ENCODE measurements at places on chromosomes 4 and X.

DNA sequence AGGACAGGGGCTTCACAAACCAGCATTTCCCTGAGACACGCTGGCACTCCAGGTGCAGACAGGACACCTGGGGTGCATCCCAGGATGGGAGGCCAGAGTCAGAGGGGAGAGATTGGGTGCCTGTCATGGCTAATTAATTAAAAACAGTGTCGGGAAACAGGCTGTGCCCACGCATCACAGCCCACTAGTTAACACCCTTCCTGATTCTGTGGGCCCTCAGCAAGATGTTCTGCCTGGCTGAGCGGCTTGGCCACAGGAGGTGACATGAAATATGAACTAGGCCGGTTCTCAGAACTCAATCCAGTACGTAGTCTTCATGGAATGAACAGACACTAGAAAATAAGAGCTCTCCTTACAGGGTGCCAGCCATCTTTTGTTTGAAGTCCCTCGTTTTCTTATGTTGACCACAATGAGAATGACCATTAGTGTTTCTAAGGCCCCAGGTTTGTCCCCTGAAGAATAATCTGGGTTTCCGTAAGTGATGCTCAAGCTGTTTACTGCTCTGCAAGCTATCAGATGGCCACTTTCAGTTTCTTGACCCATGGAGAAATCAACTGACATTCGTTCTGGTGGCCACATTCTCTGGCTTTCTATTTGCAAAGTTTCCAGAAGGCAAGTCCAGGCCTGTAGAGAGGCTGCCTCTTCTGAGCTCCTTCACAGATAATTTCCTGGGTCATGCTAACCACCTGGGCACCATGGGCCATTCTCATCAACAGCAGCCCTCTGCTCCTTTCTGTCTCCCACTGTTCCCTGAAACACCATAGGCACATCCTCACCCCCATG, 72.3 kb downstream of the SLC34A2 start:
- DNase-seq: no peak

- no peak for DNase-seq
Observed at GRCh38 chrX:25872786-25873185, 265.4 kb upstream of the MAGEB18 start.

GRCh38 chrX:68292471-68292870, 140.8 kb downstream of the OPHN1 start:
- no peak for DNase-seq

DNA sequence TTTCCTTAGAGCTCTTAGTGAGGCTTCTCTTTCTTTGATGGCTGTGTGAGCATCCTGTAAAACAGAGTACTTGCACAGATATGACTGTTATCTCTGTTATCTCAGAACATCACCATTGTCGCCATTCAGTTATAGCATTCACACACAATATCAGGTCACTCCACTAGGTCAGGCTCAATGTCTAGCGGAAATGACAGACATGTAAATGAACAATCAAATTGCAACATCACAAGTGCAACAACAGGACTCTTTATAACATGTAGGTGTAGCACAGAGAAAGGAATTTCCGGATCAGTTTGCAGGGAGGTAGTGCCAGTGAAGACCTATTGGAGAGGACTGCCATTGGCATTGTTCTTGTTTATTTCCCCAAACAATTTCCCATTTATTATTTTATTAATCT, 43.2 kb upstream of the IGSF1 start:
- DNase-seq: no peak

DNA sequence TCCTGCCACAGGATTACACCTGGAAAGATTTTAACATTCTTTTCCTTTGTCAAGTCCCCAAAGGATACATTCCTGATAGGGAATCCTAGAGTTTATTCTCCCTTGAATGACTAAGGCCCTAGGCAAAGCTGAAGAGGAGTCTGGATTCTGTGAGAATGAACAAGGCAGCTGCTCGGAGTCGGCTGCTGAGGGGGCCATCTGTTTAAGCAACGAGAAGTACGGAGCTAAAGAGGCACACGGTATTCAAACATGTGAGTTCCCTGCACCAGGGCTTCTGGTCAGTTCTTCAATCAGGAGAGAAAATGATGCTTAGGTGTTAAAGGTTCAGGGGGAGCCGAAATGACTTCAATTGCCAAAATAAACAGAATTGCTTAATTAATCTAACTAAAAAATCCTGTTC, 97.6 kb downstream of the MGST2 start:
- DNase-seq: no peak

GRCh38 chr4:141142423-141142822, 9.2 kb upstream of the RNF150 start:
- no peak for DNase-seq

Data from natural killer cell treated with Interleukin-12 subunit alpha and Interleukin-12 subunit beta and Interleukin-15 and Interleukin-18, amount 100 ng/mL, for 72 hours (primary cell).